NCI-H1694 (cell line): ENCODE measurements at places on chromosomes 13 and 19.

DNA sequence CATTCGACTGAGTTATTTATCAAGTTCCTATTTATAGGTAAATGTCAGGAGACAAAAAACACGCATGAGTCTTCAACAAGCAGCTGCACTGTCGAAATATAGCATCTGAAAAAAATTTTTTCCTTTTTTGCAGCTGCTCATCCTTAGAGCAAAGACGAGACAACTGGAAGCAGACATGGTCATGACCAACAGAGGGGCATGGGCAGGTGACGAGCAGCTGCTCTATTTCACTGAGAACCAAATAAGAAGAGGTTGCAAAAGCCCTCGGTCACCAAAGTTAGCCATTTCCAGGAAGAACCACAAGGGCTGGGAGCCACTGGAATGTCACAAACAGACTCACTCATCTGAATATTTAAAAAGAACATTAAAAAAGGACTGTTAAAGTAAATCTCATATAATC is 22.2 kb downstream of the SOHLH2 start:
- no peak for DNase-seq

DNA sequence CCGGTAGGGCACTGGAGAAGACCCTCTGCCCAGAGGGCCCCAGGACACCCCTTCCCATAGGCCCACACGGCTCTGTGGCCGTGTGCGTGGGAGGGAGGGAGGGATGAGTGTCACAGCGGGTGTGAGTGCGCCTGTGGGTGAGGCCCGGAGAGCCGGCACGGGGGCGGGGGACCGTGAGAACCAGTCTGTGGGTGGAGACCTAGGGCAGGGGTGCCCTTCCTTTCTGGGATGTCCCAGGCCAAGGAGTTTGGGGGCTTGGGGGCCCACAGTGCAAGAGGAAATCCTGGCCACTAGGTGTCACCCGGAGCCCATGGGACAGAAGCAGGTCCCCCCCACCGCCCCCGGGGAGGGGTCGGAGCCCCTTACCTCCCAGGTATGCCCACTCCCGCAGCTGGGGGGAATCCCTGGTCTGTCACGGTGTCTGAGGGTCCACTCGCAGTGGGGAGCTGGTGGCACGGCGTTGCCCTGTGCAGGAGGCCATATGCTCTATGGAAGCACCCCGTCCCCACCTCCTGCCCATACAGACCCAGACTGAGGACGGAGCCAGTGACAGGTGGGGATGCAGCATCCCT is 16.0 kb upstream of the SLC7A10 start:
- no peak for DNase-seq

DNA sequence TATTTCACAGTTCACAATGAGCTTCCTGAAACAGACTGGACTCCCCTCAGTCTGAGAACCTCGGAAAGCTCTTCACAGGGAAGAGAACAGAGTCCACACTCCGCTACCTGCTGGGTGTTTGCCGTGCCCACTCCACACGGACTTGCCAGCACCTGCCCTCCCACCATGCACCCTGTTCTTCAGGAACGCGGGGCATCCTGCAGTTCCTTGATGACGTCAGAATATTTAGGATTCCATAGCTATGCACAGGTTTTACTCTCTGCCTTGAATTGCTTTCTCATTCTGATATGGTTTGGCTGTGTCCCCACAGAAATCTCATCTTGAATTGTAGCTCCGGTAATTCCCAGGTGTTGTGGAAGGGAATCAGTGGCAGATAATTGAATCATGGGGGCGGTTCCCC is 74.4 kb upstream of the FARP1 start:
- no peak for DNase-seq

DNA sequence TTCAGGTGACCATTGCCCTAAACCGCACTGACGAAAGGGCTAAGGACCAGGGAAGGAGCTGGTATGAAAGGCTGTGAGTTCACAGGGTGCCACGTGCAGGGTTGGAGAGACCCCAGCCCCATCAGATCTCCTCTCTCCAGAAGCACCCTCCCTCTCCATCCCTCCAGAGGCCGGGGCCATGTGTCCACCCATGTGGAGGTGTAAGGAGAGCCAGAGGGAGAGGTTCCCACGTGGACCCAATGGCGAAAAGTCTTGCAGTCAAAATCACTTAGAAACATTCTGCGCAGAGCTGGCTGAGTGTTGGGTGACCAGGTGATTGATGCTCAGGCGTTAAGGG is 168.3 kb downstream of the COL4A1 start:
- DNase-seq: no peak

- DNase-seq: no peak
These were observed 40.3 kb downstream of the SPRYD7 start for GRCh38 chr13:49895826-49896225.

DNA sequence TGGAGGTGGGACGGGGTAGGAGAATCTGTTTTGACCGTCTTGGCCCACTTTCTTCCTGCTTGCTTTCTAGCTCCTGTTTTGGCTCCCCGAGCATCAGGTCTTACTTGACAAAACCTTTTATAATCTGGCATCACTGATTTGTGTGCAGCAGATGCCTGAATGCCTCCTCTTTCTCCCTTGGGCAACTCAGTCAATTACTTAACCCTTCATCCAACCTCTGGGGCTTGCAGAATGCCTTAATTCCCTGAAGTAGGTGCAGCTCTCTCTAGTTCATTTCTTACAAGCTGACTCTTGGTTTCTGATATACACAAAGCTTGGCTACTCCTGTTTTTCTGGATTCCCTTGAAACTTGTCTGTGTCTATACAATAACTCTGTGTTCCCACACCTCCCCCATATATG is 5.7 kb upstream of the NUP58 start:
- no peak for DNase-seq

DNA sequence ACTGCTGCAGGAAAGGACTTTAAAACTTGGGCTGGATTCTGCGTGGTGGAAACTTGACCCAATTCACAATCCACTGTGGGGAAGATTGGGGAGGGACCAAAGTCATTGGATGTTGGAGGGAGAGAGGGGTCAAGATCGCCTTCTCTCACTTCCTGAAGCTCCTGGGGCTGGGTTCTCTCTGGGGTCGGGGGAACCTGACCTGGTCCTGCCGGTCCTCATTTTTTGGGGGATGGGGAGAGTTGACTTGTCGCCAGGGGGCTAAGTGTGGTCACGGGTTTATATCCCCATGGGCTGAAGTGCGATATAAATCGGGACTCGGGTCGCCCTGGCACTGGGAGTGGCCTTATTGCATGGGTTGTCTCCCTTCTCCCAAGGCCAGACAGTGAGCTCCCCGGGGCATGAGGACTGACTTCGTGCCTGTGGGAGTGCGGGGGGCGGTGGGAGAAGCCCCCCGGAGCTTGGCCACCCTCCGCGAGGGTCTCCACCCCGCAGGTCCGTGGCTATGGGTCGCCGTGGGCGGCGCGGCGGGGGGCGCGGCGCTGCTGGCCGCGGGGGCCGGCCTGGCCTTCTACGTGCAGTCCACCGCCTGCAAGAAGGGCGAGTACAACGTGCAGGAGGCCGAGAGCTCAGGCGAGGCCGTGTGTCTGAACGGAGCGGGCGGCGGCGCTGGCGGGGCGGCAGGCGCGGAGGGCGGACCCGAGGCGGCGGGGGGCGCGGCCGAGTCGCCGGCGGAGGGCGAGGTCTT is 6.3 kb downstream of the ICAM5 start:
- no peak for DNase-seq
